Heart left ventricle (tissue), 16 donors: ENCODE measurements at places on chromosomes 2 and 18.

DNA sequence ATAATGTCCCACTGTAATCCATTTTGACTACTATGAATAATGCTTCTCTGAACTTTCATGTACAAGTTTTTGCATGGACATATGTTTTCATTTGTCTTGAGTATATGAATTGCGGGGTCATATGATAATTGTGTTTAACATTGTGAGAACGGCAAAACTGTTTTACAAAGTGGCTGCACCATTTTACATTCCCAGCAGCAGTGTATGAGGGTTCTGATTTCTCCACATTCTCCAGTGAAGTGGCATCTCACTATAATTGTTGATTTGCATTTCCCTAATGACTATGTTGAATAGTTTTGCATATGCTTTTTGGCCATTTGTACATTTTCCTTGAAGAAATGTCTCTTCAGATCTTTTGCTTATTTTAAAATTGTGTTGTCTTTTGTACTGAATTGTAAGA is 20.1 kb downstream of the NCOA1 start:
- DNase-seq, result no peak

DNA sequence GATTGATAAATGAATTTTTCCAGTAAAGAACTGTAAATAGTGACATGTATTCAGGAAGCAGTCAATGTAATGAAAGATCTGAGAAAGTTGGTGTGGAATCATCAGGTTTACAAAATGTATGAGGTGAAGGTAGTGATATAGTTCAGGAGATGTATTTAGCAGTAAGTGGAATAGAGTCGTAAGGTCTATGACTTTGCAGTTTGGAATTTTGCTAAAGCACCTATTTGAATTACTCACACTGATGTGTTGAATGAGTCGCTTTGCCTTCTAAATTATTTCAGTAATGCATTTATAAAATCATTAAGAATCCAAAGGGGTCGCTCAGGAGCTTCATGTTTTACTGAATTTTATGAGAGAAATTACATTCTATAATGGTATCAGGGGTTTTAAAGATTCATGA is 713.7 kb downstream of the DSC3 start:
- no peak for DNase-seq

GRCh38 chr2:172640389-172640788 is 84.5 kb downstream of the PDK1 start:
- no peak for DNase-seq

DNA sequence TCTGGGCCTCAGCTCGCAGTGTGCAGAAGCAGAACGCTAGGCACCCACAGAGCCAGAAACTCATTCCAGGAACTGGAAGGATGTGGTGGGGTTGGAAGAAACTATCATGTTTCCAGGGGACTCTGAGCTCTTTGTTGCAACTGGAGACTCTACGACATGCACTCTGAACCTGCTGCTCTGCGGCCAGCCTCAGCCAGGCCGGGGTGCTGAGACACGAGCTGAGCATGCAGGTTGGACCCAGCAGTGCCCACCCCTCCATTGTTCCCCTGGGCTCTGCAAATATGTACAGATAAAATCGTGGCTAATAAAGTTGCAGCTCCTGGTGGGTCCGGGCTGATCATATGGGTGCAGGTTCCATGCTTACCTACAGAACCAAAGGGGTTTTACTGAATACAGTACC is 37.6 kb upstream of the ARL4C start:
- no peak for DNase-seq

DNA sequence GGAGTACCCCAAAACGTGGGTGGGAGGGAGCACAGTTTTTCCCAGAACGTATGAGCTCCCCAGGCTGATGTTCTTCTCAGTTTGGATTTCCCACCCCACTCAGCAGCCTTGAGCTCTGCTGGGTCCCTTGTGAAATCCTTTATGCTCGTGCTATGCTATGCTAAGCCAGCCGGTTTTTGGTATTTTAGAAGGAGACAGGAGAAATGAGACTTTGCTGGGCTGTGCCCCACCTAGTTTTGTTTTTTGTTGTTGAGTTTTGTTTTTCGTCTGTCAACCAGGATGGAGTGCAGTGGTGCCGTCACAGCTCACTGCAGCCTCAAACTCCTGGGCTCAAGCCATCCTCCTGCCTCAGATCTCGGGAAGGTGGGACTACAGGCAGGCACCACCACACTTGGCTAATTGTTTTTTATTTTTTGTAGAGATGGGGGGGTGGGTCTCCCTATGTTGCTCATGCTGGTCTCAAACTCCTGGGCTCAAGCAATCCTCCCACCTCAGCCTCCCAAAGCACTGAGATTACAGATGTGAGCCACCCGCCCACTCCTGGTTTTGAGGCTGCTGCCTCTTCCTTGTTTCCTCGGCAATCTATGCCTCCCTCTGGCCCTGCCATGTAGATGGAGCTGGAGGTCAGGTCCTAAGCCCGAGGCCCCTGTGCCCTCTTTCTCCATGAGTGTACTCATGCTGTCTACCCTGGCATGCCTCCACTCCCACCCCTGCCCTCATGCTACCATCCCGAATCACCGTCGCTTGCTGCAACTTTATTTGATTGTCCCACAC is 17.5 kb upstream of the MGAT4A start:
- no peak for DNase-seq

DNA sequence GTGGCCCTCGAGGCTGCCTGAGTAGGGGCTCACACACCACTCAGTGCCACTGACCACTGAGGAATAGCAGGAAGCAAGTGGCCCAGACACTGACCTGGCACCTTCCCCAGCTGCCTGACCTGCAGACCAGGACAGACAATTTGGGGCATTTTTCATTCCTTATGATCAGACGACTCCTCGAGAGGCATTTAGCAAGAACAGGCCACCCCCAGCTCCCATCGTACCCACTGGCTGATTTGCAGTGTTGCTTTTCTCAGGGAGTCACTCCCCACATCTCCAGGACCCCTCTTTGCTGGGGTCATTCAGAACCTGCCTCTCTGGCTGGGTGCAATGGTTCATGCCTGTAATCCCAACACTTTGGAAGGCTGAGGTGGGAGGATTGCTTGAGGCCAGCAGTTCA is 185.7 kb downstream of the HAUS1 start:
- DNase-seq, result no peak

DNA sequence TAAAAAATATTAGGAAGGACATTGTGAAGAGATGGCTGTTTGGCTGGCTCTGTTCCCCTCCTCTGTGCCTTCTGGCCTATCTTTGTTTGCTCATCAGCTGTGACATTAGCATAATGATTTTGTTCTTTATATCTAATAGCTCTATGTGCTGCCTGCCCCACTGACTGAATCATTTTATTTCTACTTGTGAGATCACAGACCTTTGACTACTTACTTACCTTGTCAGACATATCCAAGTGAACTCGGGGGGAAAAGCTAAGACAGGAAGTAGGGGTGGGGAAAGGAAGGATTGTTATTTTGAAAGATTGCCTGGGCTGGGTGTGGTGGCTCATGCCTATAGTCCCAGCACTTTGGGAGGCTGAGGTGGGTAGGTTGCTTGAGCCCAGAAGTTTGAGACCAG is 104.2 kb downstream of the ASAP2 start:
- no peak for DNase-seq

DNA sequence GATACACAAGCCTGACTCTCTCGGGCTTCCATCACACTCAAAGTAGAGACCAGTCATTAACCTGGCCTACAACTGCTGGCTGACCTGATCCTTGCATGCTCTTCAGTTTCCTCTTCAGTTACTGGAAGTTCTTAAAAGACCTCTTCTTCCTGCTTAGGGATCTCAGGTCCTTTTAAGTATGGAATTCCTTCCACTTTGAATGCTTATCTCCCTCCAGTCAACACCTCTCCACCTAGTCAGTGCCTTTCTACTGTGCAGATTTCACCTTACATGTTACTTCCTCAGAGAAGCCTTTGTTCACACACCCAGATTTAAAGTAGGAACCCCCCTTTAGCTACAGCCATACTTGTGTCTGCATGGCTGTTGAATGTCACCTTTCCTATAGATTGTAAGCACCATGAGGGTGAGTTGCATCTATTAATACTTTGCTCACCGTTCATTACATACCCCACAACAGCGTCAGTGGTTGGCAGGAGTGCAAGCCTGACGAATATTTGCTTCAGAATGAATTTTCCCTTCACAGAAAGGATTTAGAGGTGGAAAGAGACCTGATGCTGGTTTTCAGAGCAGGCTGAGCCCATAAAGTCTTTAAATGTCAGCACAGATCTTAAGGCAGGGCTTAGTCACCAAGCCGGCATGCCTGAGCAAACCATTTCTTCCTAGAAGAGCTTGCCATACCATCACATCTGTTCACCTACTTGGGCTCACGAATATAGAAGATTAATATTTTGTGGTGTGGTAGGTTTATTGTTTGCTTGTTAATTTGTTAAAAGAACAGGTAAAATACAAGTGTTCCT is 90.1 kb downstream of the ACVR1 start:
- DNase-seq, result no peak

DNA sequence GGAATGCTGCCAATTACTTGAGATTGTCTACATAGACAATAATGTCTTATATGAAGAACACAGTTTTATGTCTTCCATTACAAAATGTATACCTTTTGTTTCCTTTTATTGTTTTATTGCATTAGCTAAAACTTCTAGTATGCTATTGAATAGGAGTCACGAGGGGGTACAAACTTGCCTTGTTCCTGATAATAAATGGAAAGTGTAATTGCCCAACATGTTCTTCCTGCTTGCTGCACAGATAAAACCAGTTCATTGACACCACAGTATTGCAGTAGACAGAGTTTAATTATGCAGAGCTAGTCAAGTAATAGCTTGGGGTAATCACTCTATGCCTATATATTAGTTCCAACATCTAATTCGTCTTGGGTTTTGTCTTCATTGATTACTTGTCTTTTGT is 1276.2 kb upstream of the NRXN1 start:
- DNase-seq, result no peak

DNA sequence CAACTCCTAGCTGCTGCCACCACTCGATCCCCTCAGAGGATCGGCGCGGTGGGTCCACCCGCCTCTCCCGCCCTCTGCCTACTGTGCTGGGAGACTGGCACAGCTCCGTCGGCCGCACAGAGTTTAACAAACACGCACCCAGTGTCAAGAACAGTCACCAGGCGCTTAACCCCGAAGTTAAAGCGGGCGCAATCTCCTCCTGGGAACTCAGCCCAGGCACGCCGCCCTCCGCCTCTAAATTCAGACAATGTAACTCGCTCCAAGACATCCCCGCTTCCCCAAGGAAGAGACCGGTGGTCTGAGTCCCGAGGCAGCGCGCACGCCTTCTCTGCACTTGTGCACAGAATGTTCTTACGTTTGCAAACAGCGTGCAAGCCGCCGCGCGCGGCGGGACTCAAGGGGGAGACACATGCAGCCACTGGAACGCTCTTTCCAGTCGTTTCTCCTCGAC is 533 bp downstream of the CXCR4 start:
- DNase-seq, result peak; percentile 70

GRCh38 chr2:127320586-127321275 is 26.8 kb upstream of the ERCC3 start:
- DNase-seq, result no peak

DNA sequence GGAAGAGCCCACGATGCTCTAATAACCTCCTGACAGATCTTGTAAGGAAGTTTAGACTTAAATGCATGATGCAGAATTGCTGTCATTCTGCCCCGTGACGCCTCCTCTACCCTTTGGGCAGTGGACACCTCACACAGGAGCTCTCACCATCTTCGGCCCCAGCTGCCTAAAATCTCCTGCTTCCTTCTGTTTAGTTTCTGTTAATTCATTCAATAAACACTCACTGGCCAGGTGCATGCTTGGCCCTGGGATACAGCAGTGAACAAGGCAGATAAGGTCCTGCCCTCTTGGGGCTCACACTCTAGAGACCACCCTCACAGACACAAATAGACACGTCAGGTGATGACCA is 81.1 kb downstream of the SEPTIN10 start:
- no peak for DNase-seq

- DNase-seq, result no peak
Measured at GRCh38 chr2:170680172-170680941, 34.8 kb upstream of the SP5 start.

GRCh38 chr2:105610576-105611332 is 134.0 kb upstream of the NCK2 start:
- no peak for DNase-seq

- DNase-seq, result no peak
Measured at GRCh38 chr2:186572705-186573104, 17.2 kb upstream of the ITGAV start.

DNA sequence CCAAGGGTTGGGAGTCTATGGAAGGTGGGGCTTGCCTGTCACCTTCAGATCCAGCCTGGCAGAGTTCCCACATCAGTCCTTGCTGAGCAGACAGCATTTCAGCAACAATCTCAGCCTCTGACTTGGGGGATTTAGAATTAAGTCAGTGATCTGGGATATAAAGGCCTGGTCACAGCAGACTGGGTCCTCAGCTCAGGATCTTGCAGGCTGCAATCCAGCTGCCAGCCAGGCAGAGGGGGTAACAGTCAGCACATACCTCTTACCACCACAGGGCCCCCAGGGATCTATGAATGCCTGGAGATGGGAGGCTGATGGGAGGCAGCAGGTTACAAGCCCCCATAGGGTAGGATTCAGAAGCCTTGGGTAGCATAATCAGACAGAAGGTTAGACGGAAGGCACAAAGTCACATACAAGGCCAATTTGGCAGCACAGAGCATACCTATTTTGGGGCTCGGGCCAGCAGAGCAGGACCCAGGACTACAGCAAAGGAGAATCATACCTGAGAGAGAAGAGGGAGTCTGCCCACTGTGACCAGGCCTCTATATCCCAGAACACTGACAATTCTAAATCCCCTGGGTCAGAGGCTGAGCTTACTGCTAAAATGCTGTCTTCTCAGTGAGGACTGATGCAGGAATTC is 163.5 kb downstream of the MTCL1 start:
- DNase-seq, result no peak

DNA sequence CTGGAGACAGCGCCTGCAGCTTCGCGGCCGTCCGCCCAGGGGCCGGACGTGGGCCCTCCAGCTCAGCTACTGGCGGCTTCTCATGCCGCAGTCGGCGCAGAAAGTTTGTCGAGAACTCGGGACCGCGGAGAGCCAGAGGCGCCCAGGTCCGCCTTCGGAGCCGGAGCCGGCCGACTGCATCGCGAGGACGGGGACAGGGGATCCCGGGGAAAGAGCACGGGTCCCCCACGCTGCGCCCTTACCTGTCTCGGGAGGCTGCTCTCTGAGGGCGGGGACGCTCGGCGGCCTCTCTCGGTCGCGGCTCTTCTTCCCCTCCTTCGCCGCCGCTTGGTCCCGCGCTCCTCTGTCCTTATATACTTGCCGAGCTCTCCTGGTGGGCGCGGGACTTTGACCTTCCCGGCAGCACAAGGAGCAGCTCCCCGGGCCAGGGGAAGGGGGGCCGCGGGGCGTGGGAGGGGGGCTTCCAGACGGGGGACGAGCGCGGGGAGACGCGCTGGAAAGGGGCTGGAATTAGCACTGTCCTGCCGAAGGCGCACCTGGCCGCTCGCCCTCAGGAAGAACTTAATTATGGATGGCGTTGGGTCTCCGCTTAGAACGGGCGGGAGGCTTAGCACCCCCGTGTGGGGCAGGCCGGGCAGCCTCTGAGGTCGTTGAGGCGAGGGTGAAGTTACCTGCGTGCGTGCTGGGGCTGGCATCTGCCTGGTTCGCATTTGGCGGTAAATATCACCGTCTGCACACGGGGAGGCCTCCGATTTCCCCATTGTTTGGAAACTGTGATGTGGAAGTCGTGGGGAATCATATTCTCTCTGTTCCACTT is at the start of gene POMC:
TSS of gene POMC (minus strand) at position 325 of the 817 bp plus-strand sequence. CDS start 3,808 bp downstream, outside the sequence.
- no peak for DNase-seq

GRCh38 chr18:68925268-68925667 is 127.4 kb downstream of the CCDC102B start:
- no peak for DNase-seq
